ENCODE measurements at places on chromosomes 2 and 18.

- DNase-seq = no peak
Observed at GRCh38 chr2:20539776-20540586, 93.1 kb downstream of the RHOB start.

GRCh38 chr2:182584462-182584861 is 131.6 kb upstream of the DNAJC10 start:
- DNase-seq = no peak

- no peak for DNase-seq
Observed at GRCh38 chr18:61360404-61361383, 27.5 kb downstream of the CDH20 start.

DNA sequence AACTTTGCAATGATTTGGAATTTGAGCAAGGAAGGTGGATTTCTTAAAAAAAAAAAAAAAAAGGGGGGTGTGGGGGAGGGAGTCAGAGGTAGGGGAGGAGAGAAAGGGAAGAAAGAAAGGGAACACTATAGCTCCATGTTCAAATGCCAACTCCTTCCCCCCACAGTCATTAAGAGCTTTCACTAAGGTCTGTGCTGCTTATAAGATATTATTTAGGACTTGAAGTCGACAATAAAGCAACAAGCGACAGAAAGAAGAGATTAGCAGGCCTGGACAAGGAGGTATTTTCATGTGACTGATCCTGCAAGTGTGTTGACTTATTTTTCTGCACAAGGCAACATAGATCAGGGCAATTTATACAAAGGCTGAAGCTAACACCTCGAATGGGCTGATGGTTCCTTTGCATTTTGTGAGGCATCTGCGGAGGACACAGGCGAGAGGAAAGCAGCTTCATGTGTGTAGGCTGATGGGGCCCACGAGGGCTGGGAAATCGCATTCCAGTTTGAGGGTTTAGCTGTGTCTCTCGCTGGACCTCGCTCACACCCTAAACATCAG is 382.0 kb downstream of the SOX11 start:
- DNase-seq = no peak

DNA sequence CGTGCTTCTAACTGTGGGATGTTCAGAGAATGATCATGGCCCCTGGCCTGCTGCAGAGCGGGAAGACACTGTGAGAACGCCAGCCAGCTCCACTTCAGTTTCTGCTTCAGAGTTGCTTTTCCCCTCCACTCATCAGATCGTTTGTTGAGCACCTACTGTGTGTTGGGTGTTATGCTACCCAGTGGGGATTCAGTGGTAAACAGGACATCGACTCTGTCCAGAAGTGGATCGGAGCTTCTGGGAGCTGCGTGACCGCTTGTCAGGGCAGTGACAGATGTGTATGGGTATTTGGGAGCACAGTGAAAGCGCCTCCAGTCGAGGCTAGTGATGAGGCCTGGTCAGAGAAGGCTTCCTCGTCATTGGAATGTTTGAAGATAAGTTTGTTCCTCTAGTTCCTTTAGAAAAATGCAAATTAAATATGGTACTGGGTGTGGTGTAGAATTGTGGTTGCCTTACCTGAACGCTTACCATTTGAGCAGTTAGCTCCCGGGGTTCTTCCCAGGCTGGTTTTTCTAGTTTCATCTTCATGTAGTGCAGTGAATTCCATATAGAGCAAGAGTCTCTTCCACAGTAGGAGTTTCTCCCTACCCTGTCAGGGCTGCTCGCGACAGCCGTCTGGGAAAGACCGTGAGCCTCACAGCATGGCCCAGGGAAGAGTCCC is 2.8 kb downstream of the RAB12 start:
- DNase-seq = no peak

DNA sequence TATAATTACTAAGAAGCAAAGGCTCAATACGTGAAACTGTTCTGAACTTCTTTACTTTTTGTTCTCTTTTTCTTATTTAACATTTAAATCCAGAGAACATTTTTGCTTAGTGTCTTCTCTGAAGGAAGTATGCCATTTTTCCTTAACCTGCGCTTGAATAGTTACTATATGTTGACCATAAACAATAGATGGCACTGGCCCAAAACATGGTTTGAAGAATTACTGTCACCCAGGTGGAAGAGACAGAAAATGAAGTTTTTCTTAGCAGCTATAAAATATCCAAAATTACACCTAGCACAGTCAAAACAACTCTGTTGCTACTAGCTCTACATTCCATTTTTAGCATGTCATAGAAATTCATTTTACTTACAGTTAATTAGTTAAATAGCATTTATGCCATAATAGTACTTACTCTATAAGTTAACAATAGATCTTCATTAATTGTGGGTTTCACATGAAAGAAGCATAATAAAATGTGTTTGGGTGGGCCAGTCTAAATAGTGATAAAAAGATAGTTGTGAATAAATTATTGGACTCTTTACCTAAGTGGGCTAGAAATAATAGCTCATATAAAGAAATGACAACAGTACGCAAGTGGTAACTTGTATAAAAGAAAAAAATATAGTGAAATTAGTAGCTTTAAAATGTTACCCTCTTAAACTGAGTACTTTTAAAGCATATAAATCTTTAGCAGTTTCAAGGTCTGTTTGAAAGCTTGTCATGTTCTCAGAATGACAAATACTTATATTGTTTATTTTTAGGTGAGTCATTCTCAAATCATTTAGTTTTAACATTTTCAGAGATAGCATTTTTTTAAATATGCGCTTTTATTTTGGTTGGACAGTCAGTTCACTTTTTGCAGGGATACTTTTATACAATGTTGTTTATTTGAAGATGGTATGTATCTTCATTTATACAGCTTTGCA is 3.7 kb downstream of the ETAA1 start:
- DNase-seq = no peak
